HEK293T (cell line): ENCODE measurements at places on chromosomes 7 and 10.

DNA sequence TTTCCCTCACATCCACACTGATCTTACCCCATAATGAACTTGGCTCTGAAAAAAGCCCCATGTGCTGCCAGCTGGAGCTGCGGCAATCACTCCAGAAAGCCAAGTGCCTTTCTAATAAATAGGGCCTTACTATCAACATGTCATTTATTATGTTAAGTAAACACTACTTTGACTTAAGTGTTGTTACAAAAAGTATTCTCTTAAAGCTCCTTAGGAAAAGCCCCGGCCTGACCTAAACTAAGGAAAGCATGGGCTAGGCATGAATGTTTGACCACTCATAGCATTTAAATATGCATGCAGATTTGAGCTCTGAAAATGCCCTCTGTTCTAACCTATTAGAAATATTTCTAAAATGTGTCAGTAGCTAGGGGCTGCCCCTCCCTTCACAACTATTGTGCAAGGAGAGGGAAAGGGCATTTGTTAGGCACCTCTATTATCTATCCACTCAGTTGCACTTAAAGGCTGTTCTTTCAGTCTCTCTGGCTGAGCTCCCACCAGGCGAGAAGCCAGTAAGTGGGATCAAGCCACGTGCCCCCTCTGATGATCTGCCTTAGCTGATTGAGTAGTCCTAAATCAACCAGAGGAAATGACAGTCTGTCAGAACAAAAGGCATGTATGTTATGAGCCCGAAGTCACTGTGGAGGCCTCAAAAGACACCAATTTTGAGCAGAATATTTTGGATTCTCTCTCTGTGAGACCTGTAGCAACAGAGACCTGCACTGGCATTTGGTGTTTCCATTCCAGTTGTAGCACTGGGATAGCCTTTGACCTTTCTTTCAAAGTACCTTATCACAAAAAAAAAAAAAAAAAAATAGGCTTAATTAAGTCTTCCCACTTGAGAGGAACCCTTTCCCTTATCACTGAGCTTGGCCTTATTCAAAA, 77.1 kb downstream of the ITGB8 start:
- no peak for DNase-seq

GRCh38 chr10:15316145-15316544, 54.9 kb downstream of the FAM171A1 start:
- no peak for DNase-seq

GRCh38 chr7:151014950-151015349, 9.3 kb downstream of the ATG9B start:
- no peak for DNase-seq

GRCh38 chr10:132113766-132114365, 48.1 kb downstream of the JAKMIP3 start:
- no peak for DNase-seq

DNA sequence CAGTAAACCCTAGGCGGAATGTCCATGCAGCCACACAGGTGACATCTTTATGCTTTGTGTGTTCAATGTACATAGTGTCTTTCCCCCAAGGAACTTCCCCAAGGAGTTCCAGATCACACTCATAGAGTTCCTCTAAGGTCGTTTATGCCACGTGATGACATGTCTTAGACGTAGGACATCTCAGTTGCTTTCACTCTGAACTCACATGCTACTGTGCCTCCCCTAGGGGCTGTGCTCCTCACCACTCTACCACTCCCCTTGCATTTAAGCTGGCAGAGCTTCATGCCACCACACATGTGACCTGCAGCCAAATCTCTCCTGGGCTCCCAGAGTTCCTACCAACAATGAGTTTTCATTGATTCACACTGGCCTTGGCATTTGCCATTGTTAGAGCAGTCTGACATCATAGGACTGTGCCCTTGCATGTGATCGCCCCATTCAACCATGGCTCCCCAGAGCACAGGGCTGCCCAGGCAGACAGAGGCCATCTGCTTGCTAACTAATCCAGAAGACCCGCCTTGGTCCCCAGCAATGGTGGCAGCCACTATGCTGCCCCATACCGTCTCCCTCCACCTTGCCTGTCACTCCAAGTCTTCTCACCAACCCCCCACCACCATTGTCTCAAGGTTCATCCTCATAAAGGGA, 95.3 kb upstream of the MACROH2A2 start:
- no peak for DNase-seq

- no peak for DNase-seq
Observed at GRCh38 chr7:17773289-17773626, 167.0 kb downstream of the SNX13 start.

GRCh38 chr7:132435016-132435990, 141.0 kb downstream of the PLXNA4 start:
- no peak for DNase-seq

GRCh38 chr10:121495719-121496118, 102.5 kb downstream of the FGFR2 start:
- DNase-seq = no peak

- no peak for DNase-seq
Observed at GRCh38 chr7:23020742-23021401, 6.9 kb upstream of the HYCC1 start.

- DNase-seq = no peak
Observed at GRCh38 chr10:317271-317769, 182.1 kb downstream of the ZMYND11 start.

DNA sequence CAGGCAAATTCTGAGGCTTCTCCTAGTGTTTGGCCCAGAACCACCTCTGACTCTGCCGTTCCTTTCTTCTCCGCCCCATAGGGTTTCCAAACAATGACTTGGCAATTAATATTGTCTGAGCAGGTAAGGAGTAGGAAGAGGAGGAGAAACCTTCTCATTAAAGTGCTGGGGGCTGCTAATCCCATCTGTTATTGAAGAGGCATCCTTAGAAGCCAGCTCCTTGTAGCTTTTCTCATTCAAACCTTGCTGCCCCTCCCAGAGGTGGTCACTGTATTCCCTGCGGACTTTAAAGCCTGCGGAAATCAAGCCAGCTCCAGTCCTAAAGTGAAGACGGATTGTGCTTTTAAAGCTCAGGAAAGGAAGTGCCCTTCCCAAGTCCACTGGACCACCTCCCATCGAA, 1.4 kb upstream of the NKX1-2 start:
- DNase-seq = no peak

- DNase-seq = no peak
Observed at GRCh38 chr7:129947049-129947448, 5.7 kb downstream of the UBE2H start.
